ENCODE measurements at places on chromosomes 1 and 21.
A peak's percentile ranks its signal among the peaks of the same experiment; 100 is the strongest.

GRCh38 chr1:41528726-41529605 is 44.5 kb upstream of the EDN2 start:
- no peak for DNase-seq

- no peak for DNase-seq
Measured at GRCh38 chr1:22685591-22686059, 25.0 kb upstream of the EPHB2 start.

GRCh38 chr1:18949686-18950400 is 6.6 kb downstream of the IFFO2 start:
- peak; percentile 62 for DNase-seq

DNA sequence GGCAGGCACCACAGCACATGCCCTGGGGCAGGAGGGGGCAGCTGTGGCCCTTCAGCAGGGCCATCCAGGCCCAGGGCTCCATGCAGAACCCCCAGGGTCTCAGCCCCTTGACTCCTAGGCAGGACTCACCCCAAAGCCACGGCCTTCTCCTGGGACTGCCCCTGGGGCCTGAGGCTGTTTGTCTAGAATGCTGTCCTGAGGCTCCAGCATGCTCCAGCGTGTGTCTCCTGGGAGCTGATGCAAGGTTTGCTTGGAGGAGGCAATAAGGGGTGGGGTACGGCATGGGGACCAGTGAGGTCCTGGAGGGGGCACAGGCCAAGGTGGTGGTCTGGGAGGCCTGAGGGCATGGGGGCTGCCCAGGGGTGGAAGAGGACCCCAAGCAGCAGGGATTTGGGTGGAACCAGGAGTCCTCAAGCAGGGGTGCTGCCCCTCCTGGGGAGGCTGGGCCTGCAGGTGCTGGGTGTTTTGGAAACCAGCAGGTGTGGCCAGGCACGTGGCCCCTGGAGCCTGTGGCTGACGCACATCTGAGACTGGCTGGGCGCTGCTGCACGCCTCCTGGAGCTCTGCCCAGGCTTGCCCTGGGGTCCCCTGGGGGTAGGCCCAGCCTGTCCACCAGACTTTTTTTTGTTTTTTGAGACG is 7.8 kb upstream of the CALML6 start:
- no peak for DNase-seq

DNA sequence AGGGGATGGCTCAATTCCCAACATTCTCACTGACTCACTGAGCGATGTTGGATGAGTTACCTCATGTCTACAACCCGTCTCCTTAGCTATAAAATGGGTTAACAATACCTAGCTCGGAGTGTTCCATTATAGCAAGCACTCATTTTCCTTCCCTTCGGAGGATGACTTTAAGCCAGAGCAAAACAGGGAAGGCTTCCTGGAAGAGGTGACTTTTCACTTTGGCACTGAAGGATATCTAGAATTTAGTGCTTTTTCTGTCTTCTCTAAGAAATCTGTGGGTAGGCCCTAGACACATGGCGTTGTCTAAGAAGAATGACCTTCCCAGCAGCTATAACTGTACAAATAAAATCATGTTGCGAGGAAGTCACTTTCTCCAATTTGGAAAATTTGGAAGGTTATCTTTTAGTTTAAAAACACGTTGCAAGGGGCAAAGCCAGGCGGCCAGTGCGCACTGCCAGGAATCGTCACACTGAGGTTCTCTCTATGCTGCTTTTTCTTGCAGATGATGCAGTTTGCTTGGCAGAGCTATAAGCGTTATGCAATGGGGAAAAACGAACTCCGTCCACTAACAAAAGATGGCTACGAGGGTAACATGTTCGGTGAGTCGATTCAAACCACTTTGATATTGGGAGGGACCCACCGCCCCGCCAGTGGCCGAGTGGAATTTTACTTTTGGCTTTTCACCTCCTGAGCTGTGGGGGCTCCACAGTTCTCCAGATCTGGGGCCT is 69.5 kb downstream of the MAN1C1 start:
- DNase-seq, result no peak

DNA sequence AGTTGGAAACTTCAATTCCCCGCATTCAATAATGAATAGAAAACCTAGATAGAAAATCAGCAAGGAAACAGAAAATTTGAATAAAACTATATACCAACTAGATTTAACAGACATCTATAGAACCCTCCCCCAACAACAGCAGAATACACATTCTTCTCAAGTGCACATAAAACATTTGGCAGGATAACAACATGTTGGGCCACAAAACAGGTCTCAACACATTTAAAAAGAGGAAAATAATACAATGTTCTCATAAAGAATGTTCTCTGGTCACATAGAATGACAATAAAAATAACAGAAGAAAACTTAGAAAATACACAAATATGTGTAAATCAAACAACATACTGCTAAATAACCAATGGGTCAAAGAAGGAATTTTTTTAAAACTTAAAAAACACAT is 24.9 kb downstream of the ITGB3BP start:
- no peak for DNase-seq
